ENCODE measurements at places on chromosomes 11 and 22.

DNA sequence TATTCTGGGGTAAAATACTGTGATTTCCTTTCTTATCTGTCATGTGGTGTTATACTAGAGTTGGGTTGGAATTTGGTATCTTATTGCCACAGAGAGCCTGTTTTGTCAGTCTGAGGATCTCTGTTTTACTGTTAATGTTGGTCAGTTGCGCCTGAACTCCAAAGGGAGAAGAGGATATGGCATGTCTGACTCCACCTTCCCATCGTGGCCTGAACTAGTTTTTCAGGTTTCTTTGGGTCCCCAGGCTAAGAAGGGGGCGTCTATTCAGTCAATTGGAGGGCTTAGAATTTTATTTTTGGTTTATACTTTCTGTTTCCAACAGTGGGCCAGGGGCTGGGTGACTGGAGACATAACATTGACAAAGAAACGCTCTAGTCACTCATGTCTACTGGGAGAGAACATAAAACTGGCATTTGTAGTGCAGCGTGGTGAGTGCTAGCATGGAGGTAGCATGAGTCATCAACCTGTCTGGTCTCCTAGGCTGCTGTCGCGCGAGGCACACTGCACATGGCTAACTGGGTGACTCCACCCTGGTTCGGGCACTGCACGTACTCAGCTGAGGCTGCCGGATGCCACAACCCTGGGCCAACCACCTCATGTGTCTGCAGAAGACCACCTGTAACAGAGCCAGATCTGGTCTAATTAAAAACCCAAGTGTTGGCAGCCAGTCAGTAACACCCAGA is 120.1 kb upstream of the OR9Q1 start:
- no peak for DNase-seq

DNA sequence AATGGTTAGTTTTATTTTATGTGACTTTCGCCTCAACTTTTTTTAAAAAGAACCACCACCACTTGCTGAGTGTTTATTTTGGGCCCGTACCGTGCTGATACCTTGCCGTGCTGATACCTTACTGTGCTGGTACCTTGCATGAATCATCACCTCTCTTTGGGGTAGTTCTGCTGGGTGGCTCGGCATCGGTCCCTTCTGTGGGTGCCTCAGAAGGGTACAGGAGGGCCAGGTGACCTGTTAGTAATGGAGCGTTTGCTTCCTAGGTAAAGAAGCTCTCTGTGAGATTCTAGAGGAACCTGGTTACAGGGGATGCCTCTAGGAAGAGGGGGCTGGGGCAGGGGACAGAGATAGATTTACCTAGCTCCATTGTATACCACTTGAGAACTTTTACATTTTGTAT is 17.1 kb downstream of the TOM1 start:
- no peak for DNase-seq

DNA sequence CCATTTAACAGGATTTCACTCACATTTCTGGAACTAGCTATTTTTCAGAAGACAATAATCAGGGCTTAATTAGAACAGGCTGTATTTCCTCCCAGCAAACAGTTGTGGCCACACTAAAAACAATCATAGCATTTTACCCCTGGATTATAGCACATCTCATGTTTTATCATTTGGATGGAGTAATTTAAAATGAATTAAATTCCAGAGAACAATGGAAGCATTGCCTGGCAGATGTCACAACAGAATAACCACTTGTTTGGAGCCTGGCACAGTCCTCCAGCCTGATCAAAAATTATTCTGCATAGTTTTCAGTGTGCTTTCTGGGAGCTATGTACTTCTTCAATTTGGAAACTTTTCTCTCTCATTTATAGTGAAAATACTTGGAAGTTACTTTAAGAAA is 9.2 kb downstream of the PRSS23 start:
- DNase-seq, result no peak

DNA sequence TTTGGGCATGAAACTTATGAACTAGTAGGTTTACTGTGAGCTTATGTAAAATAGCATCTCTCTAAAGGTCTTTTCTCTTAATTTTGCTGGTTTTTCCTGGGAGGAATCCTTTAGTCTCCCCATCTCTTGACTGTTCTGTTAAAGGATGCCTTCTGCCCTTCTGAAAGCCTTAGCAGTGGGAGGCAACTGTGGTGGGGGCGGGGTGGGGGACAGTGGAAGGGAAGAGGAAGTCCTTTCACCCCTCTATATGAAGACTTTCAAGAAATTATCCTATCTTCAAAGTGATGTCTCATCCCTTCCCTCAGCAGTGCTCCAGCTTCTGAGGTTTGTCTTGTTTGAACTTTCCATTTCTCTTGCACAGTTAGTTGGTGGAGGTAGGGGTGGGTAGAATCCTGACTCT is 73.1 kb downstream of the ELP4 start:
- DNase-seq, result no peak

DNA sequence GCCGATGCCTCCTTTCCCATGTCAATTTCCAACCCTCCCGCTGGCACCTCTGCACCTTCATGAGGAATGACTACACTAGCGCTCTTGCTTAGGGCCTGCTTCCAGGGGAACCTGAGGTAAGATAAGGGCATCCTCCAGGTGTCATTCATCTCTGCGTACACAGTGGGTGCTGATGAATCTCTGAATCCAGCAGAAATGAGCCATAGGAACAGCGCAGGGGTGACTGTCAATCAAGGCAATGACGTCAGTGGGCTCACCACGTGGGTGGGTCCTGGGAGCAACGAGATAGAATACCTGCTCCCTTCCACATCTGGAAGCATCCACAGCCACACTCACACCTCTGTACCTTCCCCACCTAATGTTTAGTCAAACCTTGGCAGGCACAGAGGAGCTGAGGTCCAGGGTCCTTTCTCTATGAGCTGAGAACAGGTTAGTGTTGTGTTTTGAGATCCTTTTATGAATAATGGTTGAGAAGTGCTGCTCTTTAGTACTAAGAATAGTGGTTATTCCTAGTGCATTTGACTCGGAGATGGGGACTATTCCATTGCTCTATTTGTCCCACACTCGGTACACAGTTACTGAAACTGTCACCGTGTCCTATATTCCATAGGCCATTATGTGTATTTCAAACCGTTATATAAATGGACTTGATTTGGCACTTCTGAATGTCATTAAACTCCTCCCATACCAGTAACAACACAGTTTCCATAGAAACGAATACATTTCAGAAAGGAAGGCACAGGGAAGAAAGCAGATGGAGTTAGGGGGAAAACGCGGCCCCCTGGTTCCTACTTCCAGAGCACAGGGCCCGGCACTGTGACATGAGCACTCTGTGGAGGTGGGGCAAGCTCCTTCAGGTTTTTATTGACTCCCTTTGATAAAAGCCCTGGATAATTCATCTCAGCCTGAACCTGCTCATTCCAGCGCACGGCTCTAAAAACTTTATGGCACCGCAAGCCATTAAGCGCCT is 193.4 kb downstream of the ST3GAL4 start:
- no peak for DNase-seq

GRCh38 chr11:126764231-126764630 is 236.3 kb downstream of the KIRREL3 start:
- DNase-seq, result no peak

GRCh38 chr11:2701230-2701629 is 1.4 kb upstream of the KCNQ1OT1 start:
- DNase-seq, result no peak
